ENCODE measurements at places on chromosomes 11 and 22.

GRCh38 chr11:17770048-17770652, 35.6 kb downstream of the KCNC1 start:
- no peak for DNase-seq

GRCh38 chr11:2697866-2698265, 1.9 kb downstream of the KCNQ1OT1 start:
- DNase-seq, result no peak

- DNase-seq, result peak; percentile 82
Measured at GRCh38 chr22:20531404-20532201, 24.2 kb downstream of the MED15 start.

DNA sequence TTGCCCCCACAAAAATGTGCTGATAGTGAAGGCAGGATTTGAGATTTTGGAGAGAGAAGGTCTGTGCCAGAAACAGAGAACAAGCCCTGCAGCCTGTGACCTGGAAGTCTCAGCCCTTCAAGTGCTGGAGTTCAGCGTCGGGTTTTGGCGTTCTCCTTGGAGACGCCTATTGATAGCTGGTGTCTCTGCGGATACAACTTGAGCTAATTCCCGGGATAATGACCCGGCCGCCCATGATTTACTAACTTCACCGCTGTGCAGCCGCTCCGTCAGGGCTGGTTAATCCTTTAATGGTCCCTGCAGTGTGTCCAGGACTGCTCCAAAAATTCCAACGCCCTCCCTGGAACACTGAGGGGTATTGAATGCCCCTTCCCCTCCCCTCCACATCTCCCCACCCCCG, 76.6 kb downstream of the WT1 start:
- no peak for DNase-seq

DNA sequence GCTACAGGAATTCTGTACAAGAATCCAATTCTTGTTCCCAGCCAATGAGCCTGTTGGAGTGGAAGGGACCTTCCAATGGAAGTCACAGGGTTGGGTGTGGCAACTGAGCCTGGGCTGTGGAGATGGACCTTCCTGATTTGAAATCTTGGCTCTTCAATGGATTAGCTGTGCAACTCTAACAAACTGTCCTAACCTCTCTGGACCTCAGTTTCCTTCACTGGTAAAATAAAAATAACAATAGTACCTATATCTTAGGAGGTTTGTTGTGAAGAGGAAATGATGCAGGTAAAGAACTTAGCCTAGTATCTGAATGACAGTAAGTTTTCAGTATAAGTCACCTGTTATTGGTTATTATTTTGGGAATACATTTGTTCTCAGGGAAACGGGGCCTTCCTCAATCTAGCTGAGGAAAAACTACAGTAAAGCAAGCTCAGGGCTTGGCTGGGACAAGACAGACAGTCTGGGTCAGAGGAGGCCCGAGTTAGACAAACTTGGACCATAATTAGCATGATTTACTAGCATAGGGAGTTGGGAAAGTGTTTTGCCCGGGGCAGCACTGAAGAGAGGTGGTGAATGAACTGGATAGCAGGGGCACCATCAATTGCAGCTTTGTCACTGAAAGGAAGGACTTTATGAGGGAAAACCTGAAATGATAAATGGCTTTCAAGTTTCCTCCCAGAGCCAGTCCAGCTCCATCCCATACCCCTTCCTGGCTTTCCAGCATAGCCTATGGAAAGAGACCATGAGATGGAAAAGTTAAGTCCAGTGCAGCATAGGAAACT, 13.7 kb downstream of the ELF5 start:
- no peak for DNase-seq

DNA sequence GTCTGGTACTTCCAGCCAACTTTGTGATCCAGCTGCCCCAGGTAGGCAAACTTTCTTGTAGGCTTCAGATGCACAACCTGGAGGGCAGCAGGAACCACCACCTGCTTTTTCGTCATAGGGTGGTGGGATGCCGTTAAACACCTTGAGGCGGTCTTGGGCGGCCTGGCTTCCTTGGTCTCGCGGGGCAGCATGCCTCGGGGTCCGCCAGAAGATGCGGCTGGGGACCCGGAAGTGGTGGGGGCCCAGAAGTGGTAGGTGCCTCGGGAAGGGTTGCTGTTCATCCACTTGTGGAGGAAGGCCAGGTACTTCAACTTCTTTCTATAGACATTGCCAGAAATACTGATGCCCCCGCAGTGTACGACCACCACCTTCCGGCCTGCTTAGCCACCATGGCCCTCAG, 13.3 kb downstream of the DUSP18 start:
- no peak for DNase-seq

- DNase-seq, result no peak
Measured at GRCh38 chr22:27879923-27880322, 39.1 kb downstream of the PITPNB start.

DNA sequence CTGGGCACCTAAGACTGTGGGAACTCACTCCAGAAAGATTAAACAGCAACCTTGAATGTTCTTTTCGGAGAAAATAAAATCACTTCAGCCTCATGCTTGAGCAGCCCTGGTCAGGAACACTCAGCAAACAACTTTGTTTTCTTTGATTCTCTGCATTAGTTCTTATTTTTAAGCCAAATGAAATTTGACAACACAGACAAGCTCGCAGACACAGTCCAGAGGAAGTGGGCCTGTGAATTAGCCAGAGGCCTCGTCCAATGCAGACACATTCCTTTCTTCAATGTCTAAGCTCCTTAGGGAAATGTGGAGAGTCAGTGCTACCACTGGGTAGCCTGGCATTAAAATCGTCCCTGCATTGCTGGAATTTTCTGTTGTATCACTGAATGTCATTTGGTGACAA, 62.9 kb upstream of the CSNK2A3 start:
- DNase-seq, result no peak

- DNase-seq, result no peak
Measured at GRCh38 chr22:17077255-17077654, 7.5 kb upstream of the IL17RA start.

- no peak for DNase-seq
Measured at GRCh38 chr11:83336993-83337392, 50.8 kb upstream of the CCDC90B start.

DNA sequence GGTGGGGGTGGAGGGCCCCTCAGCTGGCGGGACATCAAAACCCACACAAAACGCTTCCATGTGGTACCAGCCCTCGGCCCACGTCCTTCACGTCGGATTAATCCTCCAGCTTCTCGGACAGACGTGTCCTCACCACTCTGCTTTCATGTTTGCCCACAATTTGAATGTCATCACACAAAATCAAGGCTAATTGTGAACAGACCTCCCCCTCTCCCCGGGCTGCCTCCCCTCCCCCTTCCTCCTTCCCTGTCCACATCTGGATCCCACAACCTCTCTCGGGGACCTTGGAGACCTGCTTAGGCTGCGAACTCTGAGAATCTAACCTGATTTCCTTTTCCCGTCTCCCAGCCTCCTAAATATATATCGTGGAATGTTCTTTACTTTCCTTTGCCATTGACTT, 262.9 kb downstream of the MN1 start:
- no peak for DNase-seq

GRCh38 chr22:19629720-19630419, 84.4 kb upstream of the SEPTIN5 start:
- peak; percentile 41 for DNase-seq

- peak; percentile 5 for DNase-seq
Measured at GRCh38 chr11:12862696-12863469, 146.2 kb upstream of the RASSF10 start.

DNA sequence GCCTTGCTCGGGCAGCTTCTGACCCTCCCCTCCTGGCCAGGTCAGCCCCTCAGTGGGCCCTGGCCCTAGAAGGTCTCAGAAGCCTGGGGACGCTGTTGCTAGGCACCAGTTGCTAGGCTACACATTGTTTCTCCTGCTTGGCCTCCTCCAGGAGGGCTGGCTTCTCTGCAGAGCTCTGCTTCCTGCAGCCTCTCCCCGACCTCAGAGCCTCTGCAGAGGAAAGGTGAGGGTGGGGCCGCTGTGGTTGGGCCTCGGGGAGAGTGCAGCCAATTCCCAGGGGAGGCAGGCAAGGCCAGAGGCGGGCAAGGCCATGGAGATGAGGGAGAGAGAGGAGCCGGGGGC, 27.6 kb upstream of the LRRC10B start:
- DNase-seq, result no peak

- no peak for DNase-seq
Measured at GRCh38 chr11:124597626-124598025, 13.6 kb upstream of the PANX3 start.

DNA sequence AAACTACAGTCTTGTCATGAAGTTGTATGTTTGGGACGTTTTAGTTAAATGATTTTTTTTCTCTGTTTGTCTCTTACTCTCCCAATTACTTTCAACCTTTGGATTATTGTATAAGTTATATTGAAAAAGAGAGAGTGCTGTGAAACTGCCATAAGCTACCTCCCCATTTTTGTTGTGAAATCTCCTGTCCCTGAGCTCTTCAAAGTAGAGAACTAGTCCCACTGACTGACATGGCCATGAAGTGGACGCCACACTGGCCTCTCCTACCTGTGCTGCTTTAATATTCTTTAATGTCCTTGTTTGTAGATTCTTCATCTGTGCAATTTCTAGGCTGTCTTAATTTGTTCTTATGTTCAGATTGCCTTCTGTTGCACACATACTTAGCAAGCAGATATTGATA, 56.3 kb downstream of the PPFIA1 start:
- DNase-seq, result no peak

DNA sequence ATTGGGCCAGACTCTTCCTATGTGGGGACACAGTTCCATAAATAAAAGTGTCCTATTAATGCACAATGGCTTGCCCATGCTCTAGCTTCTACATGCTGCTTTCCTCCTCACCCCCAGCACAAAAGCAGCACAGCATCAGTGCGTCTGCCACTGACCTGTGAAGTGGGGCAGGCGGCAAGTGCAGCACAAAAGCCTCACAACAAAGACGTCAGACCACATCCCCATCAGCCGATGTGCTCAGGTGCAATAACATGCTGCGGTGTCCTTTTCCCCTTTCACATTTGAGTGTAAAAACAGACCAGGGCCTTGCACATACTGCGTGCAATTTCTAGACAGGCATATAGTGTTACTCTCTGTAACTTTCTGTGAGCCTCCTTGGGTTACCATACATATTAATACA, 12.8 kb downstream of the DKK3 start:
- no peak for DNase-seq

DNA sequence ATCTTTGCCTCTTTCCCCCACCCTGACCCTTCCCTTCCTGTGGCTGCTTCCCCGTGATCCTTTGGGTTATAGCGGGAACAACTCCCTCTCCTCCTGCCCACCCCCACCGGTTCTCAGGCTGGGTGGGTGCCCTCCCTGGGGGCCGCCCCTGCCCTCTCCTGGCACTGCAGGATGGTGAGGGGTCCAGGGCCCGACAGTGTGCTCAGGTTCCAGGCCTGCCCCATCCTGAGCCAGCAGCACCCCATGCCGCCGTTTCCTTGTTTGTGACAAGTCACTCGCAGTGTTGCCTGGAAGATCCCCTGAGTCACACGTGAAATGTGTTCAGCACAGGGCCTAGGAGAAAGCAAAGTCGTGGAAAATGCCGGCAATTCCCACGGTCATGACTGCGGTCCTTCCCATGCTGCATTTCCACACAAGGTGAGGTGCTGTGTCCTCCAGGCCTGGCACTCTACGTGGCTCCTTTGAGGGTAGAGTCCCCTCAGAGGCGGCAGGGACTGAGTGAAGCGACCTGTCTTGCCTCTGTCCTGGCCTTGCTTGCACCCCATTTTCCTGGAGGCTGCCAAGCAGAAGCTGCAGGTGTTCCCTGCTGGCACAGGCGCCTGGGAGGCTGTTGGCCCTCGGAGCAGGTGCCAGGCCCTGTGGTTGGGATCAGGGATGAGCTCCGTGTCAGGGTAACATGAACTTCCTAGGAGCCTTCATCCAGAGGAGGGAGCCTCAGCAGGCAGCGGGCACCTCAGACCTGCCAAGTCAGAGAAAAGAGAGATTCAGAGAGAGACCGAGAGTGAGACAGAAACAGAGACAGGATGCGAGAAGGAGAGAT, 80.5 kb upstream of the LINC01488 start:
- DNase-seq, result no peak

DNA sequence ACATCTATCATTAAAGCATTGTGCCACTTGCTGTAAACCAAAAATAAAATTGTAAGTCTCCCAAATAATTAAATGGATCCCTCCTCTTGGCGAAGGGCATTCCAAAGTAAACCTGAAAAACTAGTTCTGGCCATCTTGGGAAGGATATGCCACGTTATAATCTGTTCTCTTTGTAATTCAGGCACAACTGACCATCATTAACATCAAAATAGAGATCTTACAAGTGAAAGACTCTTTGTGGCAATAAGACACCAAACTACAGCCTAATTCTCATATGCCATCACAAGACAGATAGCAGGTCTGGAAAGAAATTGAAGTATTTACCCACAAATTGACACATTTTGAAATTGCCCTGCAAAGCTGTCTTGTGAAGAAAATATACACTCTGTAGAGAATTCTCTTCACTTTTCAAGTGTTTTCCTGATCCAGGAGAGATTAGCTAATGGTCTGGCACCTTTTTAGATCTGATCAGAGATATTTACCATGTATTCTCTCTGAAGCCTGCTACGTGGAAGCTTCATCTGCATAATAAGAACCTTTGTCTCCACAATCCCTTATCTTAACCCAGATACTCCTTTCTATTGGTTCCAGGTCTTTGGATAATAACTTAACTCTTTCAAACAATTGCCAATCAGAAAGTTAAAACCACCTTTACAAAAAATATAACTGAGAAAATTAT, 630.4 kb upstream of the CCDC179 start:
- DNase-seq, result no peak

- DNase-seq, result peak; percentile 5
Measured at GRCh38 chr11:96464700-96465307, 75.0 kb downstream of the JRKL start.

DNA sequence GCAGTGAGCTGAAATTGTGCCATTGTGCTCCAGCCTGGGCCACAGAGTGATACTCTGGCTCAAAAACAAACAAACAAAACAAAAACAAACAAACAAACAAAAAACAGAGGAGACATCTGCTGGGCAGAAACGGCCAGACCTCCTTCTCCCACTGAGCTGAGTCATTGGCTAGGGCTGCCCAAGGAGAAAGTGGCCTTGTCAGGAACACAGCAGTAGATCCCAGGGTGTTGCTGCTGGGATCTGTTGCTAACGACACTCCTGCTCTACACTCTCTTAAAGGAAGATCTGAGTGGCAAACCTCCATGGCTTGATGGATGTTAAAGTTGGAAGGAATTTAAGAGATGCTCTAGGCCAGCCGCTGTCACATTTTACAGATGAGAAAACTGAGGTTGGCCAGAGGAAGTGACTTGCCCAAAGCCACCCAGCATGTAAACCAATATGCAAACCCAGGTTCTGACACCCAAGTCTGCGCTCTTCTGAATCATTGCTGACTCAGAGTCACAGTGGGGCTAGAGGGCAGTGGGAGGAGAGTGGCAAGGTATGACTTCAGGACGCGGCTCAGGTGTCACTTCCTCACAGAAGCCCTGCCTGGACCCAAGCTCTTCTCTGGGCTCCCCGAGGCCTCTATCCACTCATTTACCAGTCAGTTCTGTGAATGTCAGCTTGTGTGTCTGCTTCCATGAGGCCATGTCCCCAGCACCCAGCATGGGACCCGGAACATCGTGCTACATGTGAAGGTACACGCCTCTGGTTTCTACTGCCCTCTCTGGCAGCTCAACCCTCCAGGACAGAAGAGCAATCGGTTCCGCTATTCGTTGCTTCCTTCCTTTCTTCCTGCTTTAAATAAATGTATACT, 11.3 kb upstream of the GDPD5 start:
- DNase-seq, result no peak

GRCh38 chr11:94775567-94776327, 7.6 kb downstream of the AMOTL1 start:
- DNase-seq, result no peak

Measured in C1 segment of cervical spinal cord (tissue), 14 donors.